Amniotic stem cell (primary cell): ENCODE measurements at places on chromosomes 16 and 17.

GRCh38 chr17:40597156-40597555 is 31.9 kb upstream of the CCR7 start:
- DNase-seq = no peak

DNA sequence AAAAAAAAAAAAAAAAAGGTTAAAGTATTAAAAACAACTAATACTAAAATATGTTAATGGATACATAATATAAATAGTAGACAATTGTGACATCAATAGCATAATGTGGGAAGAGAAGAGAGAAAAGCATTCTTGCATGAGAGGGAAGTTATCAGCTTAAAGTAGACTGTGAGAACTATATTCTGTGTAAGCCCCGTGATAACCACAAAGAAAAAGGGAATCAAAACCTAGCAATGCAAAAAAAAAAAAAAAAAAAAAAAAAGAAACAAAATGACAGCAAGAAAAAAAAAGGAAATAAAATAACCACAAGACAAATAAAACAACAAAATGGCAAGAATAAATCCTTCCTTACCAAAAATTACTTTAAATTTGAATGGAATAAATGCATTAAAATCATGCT is 39.8 kb upstream of the MYLK3 start:
- no peak for DNase-seq

DNA sequence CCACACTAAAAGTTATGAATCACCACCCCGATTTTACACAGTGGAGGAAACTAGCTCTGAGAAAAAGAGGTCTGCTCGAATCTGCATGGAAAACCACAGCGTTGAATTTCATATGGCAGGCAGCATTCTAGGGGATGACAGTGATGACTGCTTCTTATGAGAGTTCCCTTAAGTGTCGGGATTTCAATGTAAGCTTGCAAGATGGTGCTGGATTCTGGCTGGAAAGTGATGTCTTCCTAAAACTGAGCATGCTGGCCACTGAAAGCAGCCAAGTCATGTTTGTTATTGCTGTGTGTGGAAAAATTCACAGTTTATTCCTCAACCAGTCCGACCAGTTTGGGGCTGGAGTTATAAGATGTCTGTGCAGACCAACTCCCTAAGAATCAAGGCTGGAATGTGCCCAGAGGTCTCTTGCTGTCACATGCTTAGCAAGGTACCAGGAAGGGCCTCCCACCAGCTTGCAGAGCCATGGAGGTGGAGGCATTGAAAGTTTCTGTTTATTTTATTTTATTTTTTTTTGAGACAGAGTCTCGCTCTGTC is 37.2 kb upstream of the GAN start:
- DNase-seq = no peak

- no peak for DNase-seq
Observed at GRCh38 chr17:80997424-80998117, 5.9 kb downstream of the CHMP6 start.

GRCh38 chr16:78804058-78804735 is 704.7 kb downstream of the WWOX start:
- DNase-seq = no peak

- no peak for DNase-seq
Observed at GRCh38 chr16:56387396-56387795, 37.9 kb downstream of the AMFR start.
